HCT116 (cell line): ENCODE measurements at places on chromosomes 2 and 18.

DNA sequence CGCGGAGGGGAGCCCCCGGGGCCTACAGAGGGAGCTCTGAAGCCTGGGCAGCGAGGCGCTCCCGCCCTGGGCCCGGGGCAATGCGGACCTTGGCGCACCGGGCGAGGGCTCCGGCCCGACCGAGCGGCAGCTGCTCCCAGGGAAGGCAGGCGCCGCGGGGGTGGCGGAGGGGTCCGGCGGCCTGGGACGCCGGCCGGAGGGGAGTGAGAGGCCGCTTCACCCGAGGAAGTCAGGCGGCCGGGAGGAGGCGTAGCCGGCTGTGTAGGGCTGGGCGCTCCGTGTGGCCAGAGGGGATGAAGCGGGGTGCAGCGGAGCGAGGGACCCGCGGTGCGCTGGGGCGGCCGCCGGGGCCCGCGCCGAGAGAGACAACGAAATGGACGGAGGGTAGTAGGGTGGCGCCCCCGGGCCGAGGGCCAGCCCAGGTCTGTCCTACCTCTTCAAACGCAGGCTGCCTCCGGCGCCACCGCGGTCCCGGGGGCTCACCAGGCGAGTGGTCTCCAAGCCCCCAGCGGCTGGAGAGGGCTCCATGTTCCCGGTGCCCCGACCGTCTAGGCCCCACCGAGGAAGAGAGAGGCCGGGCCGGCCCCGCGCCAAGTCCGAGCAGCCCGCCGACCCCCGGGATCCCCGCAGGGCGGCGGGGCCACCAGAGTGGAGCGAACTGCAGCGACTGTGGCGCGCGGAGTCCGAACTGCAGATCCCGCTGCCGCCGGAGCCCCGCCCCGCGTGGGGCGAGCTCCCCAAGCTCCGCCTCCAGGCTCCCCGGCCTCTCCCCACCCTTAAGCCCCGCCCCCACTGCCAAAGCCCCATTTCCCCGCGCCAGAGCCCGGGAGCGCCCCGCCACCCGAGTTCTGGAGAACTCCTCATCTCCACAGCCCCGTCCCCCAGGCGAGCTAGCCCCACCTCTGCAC lies at the start of gene SLC30A3:
Gene SLC30A3 (minus strand): TSS at position 669 of the 908 bp plus-strand sequence. CDS start 141 bp downstream, at position 528.
- DNase-seq = peak; percentile 44

GRCh38 chr18:62413206-62413605 lies 88.1 kb downstream of the TNFRSF11A start:
- no peak for DNase-seq

GRCh38 chr2:139790807-139791752 lies 1010.9 kb upstream of the NXPH2 start:
- peak; percentile 29 for DNase-seq

GRCh38 chr2:37468170-37468569 lies 123.7 kb downstream of the QPCT start:
- no peak for DNase-seq

GRCh38 chr2:26542676-26543505 lies 65.0 kb upstream of the OTOF start:
- no peak for DNase-seq

- peak; percentile 51 for DNase-seq
Observed at GRCh38 chr2:181104512-181105115, 124.2 kb downstream of the UBE2E3 start.

DNA sequence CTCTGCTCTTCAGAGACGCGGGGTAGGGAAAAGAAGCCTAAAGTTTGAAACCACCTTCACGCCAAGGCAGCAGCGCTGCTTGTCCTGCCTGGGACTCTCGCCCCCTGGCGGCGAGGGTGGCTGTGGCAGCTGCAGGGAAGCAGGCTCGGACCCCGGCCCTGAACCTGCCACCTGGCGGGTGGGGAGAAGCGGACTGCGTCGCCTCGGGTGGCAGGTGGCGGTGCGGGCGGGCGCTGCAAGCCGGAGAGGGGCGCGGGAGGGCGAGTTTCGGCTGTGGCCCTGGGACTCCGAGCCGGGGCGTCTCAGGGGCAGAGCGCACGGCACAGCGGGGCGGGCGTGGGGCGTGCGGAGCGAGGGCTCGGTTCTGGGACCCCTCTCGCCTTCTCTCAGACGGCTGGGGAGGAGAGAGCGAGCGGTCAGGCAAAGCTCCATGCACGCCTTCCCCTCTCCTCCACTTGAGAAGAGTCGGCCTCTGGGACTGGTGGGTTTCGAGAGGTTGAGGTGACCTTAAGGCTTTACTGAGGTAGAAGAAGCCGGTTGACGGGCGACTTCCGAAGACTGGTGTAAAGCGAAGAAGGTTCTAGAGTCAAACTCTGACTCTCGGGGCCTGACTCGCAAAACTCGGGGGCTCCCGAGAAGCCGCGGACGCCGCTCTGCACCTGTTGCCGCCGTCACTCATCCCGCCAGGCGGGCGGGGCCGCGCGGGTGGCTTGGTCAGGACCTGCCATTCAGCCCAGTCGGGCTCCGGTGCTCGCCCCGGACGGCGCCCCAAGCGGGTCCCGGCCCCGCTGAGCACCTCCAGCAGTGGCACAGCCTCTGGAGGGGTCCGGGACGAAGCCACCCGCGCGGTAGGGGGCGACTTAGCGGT lies 1.1 kb upstream of the BOLL start:
- no peak for DNase-seq

- no peak for DNase-seq
Observed at GRCh38 chr18:64528646-64529045, 379.8 kb upstream of the LINC00305 start.

- DNase-seq = no peak
Observed at GRCh38 chr2:102508863-102509262, 35.8 kb downstream of the SLC9A4 start.

- DNase-seq = no peak
Observed at GRCh38 chr2:9328931-9329330, 94.4 kb downstream of the ITGB1BP1 start.

GRCh38 chr2:134536296-134536695 lies 182.5 kb downstream of the TMEM163 start:
- DNase-seq = no peak

DNA sequence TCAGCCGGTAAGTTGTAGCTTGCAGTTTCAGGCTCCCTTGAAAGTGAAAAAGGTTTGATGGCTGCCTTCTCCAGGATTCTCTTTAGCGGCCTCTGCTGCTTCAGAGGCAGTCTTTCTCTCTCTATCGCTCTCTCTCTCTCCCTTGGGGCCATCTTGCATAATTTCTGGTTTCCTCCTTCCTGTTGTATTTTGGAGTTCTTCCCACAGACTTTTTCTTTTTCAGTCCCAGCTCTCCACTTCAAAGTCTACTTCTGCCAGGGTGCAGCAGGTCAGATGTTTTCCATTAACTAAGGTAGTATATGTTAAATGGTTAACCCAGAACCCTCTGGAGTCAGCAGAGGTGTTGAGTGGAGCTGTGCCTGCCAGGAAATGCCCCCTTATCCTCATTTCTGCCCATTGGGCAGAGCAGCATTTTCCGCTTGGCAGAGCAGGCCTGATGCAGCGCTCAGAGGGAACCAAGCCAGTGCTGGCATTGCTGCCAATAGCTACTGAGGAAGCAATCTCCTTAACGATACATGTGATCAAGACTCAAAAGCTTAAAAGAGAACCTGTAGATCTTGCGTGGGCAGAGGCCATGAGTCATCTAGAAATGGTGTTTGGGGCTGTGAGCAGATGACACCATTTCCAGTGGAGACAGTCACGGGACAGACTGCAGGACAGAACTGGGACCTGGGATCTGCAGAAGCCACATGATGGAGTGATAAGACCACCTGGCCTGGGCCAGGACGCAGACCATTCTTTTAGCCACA lies 20.8 kb downstream of the DBI start:
- no peak for DNase-seq

GRCh38 chr2:17573804-17574175 lies 33.3 kb downstream of the VSNL1 start:
- no peak for DNase-seq

DNA sequence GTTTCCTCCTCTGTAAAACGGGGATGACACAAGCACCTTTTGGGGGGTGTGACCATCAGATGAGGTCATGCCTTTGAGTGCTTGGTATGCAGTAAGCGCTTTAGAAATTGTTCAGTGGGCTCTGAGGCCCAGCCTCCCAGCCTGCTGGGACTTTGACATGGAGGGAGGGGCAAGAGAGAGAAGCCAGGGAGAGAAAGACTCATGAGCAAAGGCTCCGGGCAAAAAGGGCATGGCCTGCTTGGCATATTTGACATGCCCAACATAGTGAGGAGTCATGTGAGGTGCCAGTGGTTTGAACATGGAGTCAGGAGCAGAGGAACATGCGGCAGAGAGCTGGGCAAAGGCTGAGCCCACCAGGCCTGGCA lies 14.0 kb downstream of the TNS1 start:
- no peak for DNase-seq

GRCh38 chr18:80075940-80076339 lies 33.1 kb upstream of the ADNP2 start:
- no peak for DNase-seq

DNA sequence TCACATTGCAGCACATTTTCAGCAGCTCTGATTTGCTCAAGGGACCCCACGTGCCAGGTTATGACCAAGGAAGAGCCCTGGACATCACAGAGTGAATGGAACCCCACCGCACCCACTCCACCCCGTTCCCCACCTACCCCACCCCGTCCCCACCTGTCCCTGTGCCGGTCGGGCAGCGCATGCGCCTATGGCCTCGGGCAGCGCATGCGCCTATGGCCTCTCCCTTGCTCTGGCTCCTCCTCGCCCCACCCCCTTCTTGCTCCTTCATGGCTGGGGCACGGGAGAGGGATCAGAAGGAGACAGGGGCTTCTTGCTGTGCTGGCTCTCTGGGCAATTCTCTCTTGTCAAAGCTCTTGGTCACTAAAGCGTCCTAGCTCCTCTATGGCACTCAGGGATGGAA lies 371.8 kb upstream of the HS6ST1 start:
- DNase-seq = no peak

- DNase-seq = no peak
Observed at GRCh38 chr2:66673286-66673685, 238.4 kb downstream of the MEIS1 start.

- no peak for DNase-seq
Observed at GRCh38 chr2:68768461-68768860, 33.9 kb downstream of the ARHGAP25 start.

GRCh38 chr2:74226648-74227213 lies 28.3 kb downstream of the MTHFD2 start:
- DNase-seq = no peak

- DNase-seq = no peak
Observed at GRCh38 chr2:32773448-32773808, 145.6 kb downstream of the TTC27 start.

DNA sequence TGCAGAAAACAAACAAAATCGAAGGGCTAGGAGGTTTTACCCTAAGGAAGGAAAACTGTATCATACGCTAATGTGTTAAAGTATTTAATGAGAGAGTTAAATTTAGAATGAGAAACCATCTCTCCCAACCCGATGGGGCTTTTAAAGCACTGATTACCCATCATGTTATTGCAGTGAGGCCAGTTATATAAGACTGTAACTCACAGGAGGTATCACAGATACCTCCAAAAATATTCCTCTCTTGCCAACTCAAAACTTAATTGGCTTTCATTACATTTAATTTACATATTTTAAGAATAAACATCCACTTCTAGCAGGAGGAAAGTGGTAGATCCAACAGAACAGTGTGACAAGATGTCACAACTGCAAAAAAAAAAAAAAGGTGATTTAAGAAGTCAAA lies 56.3 kb downstream of the RPL31 start:
- DNase-seq = no peak

GRCh38 chr2:74917702-74918619 lies 40.5 kb upstream of the POLE4 start:
- no peak for DNase-seq

- DNase-seq = no peak
Observed at GRCh38 chr2:182324665-182325064, 102.2 kb downstream of the PDE1A start.

GRCh38 chr18:78740876-78741275 lies 238.7 kb upstream of the SALL3 start:
- no peak for DNase-seq

GRCh38 chr2:182949052-182949451 lies 82.6 kb upstream of the FRZB start:
- DNase-seq = no peak

DNA sequence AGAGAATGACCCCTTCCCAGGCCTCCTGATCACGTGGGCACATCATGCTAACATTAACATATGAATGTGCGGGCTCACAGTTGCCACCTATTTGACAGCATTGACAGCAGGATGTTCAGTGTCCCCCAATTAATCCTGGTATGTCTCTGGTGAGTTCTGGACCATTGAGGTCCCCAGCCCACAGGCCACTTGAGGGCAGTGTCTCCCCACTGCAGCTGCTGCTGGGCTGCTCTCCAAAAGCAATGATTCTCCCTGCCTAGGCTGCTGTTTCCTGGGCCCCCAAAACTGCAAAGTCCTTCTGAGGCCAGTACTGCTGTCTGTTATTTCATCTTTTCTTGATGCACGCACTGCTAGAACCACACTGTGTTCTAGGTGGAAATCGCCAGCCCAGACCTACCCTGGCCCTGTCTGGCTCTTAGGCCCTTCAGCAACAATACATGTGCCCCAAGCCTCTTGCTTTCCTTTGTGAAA lies 52.7 kb upstream of the MAPK4 start:
- DNase-seq = no peak

DNA sequence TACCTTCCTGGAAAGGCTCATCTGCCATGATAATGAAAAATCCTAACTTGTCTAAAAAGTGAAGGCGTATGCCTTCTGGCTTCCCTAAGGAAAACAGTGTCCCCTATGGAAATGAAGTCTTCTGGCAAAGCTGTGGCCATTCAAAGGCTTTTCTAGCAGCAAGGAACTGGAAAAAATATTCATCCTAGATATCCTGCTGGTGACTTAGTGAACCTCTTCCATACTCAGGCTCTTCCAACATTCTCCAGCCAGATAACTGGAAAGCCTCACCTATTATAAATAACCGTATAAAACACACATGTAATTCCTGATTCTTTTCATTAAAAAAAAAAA lies 84.7 kb downstream of the RBMS1 start:
- DNase-seq = no peak

GRCh38 chr2:105062158-105062557 lies 24.3 kb downstream of the MRPS9 start:
- DNase-seq = no peak

DNA sequence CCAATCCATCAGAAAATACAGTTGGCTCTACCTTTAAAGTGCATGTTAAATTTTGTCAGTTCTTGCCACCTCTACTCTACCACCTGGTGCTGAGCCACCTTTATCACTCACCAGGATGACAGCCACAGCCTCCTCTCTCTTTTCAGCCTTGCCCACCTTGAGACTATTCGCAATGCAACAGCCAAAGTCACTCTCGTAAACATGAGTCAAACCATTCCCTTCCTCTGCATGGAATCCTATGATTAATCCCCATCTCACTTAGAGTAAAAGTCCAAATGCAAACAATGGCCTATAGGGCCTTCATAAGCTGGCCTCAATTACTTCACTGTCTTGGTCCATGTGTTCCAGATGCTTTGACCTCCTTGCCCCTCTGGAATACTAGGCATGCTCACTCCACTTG lies 5.8 kb upstream of the OSBPL6 start:
- no peak for DNase-seq
